Bronchus fibroblast of lung (primary cell): ENCODE measurements at places on chromosomes 3 and 15. TPM values are rescaled to one million over a fixed set of nuclear protein-coding genes. Genes with fewer than 3 reads are reported as not detected.

Gene BTLA
- not detected in 2 replicates for total RNA-seq

Gene ISG20
- 3.0 and 5.1 TPM in 2 replicates for total RNA-seq

Gene PLD1
- 4.9 TPM in 2 replicates for total RNA-seq

Gene MLH1
- total RNA-seq = 51.0 and 58.0 TPM in 2 replicates

Gene SMCO1
- total RNA-seq = 0.15 and 0.34 TPM in 2 replicates

Gene SST
- not detected in 2 replicates for total RNA-seq

Gene AP3B2
- under 0.01 and 0.15 TPM in 2 replicates for total RNA-seq

Gene SMAD6
- total RNA-seq = 4.7 and 7.1 TPM in 2 replicates
